ENCODE measurements at places on chromosomes 6 and 20.

DNA sequence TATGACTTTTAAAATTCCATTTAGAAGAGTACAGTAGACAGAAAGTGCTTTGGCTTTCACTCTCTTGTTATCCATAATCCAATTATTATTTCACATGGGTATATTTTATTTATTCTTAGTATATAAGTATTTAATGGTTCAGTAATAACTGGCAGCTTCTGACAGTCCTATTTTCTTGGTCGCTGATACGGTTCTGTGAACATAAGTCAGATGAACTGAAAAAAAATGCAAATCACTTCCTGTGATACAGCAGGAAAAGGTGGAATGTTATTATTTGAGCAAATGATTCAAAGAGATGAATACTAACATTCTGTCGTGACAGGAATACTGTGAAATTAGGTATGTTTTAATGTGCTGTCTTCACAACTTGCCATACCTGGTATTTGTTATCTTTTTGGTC is 132.3 kb downstream of the ARHGAP18 start:
- DNase-seq, result no peak

DNA sequence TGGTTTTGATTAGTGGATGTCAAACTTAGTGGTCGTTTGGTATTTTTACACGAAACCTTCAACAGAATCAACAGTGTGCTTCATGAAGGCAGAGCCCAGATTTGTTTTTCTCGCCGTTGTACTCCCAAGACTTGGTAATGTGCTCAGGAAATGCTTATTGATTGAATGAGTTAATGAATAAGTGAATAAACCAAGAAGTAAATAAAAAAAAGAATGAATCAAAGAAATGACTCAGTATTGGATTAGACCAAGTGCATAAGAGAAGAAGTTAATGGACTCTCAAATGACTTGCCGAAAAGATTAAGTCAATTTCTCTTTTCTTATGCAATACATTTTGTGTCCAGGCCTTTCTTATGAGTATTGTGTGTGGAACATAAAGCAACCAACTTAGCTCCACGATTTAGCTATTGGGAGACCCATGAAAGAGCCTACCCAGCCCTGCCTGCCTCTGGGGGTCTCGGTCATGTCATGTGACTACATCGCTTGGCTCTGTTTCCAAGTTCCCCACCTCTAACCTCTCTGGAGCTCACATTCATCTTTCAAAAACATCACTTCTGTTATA is 10.6 kb upstream of the FUCA2 start:
- no peak for DNase-seq

GRCh38 chr6:151877458-151877857 is 70.0 kb downstream of the ESR1 start:
- no peak for DNase-seq

DNA sequence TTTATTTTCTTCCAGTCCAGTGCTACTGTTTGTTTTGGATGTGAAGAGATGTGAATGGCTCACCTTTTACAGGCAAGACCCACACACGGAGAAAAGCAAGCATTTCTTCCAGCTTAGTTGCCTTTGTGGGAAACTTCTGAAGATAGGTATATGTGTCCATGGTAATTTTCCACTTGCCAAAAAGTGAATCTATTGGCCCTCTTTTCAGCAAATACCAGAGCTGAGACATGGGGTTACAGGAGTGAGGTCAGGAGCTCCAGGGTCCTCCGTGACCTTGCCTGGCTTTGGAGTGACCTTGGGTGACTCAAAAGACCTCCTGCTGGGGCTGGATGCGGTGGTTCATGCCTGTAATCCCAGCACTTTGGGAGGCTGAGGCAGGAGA is 166.7 kb downstream of the SCML4 start:
- no peak for DNase-seq

GRCh38 chr6:138428944-138429598 is 25.0 kb downstream of the HEBP2 start:
- peak; percentile 45 for DNase-seq

DNA sequence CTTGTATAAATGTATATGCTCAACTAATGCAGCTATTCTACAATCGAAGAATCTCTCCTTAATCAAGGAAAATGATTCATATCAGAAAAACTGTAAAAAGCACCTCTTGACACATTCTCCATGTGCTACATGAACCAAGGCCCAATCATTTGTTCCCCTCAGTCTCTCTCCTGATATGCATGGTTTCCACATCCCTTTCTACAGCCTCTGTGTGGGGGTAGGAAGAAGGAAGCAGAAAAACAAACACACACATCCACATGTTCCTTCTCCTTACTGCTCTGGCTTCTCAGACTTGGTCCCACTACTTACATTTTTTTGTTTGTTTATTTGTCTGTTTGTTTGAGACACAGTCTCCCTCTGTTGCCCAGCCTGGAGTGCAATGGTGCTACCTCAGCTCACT is 510.5 kb downstream of the PRKN start:
- no peak for DNase-seq

GRCh38 chr6:12283904-12284303 is 6.3 kb upstream of the EDN1 start:
- no peak for DNase-seq

DNA sequence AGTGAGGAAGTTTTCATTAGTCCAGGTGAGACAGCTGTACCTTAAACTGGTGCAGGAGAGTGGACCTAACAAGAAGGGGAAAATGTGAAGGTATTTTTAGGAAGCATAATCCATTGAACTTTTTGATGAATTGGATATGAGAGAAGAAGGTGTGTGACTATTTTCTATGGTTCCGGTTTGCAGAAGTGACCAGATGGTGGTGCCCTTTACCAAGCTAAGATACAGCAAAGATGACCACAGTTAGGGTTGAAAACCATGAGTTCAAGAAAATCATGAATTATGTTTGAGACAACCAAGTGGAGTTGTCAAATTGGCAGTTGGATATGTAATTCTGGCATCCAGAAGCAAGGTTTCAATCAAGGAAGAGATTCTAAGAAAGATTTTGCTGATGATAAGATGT is 61.9 kb upstream of the NRSN1 start:
- DNase-seq, result peak; percentile 24

Data from renal cortex interstitium (tissue), 15 donors.